ENCODE measurements at places on chromosomes 2 and 18.

DNA sequence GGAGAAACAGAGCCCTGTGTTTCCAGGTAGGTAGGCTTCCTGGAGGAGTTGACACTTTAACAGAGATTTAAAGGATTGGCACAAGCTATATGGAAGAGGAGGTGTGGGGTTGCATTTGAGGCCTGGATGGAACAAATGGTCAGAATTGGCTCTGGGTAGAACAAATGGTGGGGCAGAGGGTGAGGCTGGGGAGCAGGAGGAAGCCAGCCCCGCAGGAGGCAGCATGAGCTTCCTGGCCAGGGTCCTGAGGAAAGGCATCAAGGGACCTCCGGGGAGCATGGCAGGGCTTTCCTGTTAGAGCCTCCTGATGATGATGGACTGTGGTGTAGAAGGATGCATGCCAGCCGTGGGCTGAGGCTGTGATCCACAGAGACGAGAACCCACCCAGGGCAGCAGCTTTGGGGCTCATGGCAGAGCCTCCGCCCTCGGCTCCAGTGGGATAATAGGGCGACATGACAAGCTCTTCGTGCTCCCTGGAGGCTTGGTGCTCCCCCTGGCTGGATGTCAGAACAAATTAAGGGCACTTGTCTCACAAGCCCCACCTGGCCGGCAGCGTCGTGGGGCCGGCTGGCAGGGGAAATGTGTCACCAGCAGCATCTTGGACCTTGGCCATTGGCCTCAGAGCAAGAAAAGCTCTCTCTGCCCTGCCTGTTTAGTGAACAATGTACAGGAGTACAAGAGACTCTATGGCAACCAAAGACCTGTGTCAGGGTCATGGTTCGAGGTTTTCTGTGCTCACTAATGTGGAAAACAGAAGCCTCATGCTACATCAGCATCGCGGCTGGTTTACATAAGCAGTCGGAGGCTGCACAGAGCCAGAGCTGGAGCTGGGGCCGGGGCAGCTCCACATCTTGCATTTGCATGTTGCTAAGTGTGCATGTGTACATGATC is 153.5 kb downstream of the MYCN start:
- no peak overlapping the region for H3K4me3 ChIP-seq
- H3K27ac ChIP-seq, result no peak overlapping the region
- H3K27me3 ChIP-seq, result no peaks in the 10 kb centered on the region
- DNase-seq, result no peak

- H3K27me3 ChIP-seq, result no peaks in the 10 kb centered on the region
- no peak overlapping the region for H3K27ac ChIP-seq
- no peak overlapping the region for H3K4me3 ChIP-seq
- H3K4me1 ChIP-seq, result peaks cover 11% of the 10 kb centered on the region
- peak; percentile 70 for DNase-seq
Observed at GRCh38 chr2:68463287-68463877, 3.7 kb downstream of the FBXO48 start.

- H3K4me1 ChIP-seq, result no peaks in the 10 kb centered on the region
- DNase-seq, result no peak
- no peak overlapping the region for H3K4me3 ChIP-seq
- no peaks in the 10 kb centered on the region for H3K27me3 ChIP-seq
Observed at GRCh38 chr2:101976891-101977290, 14.9 kb upstream of the IL1R2 start.

DNA sequence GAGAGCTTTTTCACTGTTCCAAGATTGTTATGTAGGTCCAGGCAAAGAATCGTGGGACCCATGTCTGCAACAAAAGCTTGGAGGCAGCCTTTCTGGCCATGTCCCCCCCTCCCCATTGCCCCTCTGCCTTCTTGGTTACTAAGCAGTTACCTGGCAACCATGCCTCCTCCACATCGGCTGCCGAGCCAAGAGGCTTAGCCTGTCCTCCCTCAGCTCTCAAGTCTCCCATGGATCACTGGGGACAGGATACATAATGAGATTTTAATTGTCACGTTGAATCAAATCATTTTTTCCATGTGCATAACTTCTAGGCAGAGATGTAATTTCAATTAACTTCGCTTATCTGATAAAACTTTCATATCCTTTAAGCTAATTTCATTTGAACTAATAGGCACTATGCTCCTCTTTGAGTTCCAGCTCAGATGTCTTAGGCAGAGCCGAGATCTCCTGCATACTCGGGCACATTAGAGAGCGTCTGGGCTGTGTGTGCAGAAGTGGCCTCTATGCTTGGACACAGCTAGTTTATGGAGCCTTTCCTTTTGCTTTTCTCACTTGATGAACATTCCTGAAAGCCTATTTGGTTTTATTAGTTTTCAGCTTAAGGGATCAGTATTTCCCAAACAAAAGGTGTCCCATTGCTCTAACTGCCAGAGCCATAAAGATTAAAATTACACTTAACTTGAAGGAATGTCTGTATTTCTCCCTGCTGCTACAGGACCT is 80.7 kb downstream of the LYPD1 start:
- H3K27ac ChIP-seq, result no peak overlapping the region
- DNase-seq, result no peak
- H3K27me3 ChIP-seq, result no peaks in the 10 kb centered on the region

- no peak overlapping the region for H3K27ac ChIP-seq
- H3K4me3 ChIP-seq, result no peak overlapping the region
- DNase-seq, result no peak
- no peaks in the 10 kb centered on the region for H3K27me3 ChIP-seq
- H3K36me3 ChIP-seq, result no peaks in the 10 kb centered on the region
- no peaks in the 10 kb centered on the region for H3K4me1 ChIP-seq
Observed at GRCh38 chr2:227036527-227036926, 127.5 kb downstream of the COL4A4 start.

DNA sequence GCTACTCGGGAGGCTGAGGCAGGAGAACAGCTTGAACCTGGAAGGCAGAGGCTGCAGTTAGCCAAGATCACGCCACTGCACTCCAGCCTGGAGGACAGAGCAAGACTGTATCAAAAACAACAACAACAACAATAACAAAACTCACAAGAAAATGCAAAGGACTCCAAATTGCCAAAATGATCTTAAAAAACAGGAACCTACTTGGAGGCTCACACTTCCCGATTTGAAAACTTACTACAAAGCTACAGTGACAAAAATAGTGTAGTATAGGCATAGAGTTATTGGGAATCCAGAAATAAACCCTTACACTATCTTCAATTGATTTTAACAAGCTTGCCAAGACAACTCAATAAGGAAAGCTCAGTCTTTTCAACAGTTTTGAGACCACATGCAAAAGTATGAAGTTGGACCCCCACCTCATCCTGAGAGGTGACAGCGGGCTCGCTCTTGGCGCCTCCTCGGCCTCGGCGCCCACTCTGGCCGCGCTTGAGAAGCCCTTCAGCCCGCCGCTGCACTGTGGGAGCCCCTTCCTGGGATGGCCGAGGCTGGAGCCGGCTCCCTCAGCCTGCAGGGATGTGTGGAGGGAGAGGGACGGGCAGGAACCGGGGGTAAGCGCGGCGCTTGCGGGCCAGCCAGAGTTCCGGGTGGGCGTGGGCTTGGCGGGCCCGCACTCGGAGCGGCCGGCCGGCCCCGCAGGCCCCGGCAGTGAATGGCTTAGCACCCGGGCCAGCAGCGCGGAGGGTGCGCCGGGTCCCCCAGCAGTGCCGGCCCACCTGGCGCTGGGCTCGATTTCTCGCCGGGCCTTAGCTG is 18.3 kb upstream of the ACVR2A start:
- H3K27ac ChIP-seq, result no peak overlapping the region
- no peak overlapping the region for H3K4me3 ChIP-seq
- no peak for DNase-seq
- no peaks in the 10 kb centered on the region for H3K36me3 ChIP-seq

DNA sequence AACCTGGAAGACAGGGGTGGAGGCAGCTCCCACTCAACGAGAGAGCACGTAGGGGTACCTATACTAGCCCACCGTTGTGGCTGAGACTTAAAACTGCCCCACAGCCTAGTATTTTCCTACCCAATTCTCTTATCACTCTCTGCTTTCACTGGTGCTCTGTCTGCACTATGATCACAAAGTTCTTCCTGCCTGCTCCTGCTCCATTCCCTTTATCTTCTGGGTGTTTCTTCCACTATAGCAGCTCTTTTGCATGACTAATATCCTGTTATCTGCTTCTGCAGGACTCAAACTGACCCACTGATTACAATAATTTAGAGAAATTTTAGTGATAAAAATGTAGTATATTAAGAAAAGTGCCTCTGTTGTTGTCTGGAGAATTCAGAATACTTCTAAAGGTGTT is 184.8 kb downstream of the LRP1B start:
- no peaks in the 10 kb centered on the region for H3K36me3 ChIP-seq
- H3K4me3 ChIP-seq, result no peak overlapping the region
- H3K27me3 ChIP-seq, result no peaks in the 10 kb centered on the region
- no peak overlapping the region for H3K27ac ChIP-seq
- DNase-seq, result no peak

- no peak overlapping the region for H3K27ac ChIP-seq
- no peak for DNase-seq
- H3K36me3 ChIP-seq, result no peaks in the 10 kb centered on the region
- H3K4me1 ChIP-seq, result no peaks in the 10 kb centered on the region
- H3K4me3 ChIP-seq, result no peak overlapping the region
- H3K27me3 ChIP-seq, result no peaks in the 10 kb centered on the region
Observed at GRCh38 chr2:61713457-61713856, 140.4 kb downstream of the FAM161A start.

GRCh38 chr2:43185146-43185545 is 41.3 kb downstream of the ZFP36L2 start:
- H3K27ac ChIP-seq, result no peak overlapping the region
- H3K4me3 ChIP-seq, result no peak overlapping the region
- no peaks in the 10 kb centered on the region for H3K36me3 ChIP-seq
- DNase-seq, result no peak

DNA sequence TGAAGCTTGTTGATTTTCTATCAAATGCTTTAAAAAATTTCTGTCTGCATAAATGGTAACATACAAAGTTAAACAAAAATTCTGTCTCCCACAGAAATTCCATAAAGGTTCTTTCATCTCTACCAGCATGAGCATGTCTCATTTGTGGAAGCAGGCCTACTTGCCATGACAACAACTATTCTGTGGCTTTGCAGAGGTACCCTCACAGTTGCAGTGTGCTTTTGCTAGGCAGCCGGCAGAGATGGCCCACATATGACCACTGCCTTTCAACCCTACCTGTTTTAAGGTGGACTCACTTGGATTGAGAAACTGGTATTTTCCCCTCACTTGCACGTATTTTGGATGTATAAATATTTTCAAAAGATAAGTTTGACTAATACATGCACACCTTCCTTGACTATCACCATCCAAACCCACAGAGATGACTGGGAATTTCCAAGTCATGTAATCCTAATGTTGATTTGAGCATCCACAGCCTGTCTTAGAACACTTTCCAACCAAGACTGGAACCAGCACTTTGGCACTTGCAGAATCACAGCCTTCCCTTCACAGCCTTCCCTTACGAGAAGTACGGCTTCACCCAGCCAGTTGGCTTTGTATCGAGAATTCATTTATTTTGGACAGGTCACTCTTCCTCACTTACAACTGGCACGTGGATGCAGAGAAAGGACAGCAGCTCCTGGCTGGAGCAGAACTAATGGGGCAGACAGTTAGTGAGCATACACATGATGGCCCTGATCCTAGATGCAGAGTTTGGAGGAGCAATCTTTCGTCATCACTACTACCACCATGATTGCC is 9.3 kb upstream of the FHL2 start:
- no peak overlapping the region for H3K4me3 ChIP-seq
- H3K27me3 ChIP-seq, result peaks cover 2% of the 10 kb centered on the region
- peaks cover 8% of the 10 kb centered on the region for H3K4me1 ChIP-seq
- H3K36me3 ChIP-seq, result no peaks in the 10 kb centered on the region
- H3K27ac ChIP-seq, result no peak overlapping the region

DNA sequence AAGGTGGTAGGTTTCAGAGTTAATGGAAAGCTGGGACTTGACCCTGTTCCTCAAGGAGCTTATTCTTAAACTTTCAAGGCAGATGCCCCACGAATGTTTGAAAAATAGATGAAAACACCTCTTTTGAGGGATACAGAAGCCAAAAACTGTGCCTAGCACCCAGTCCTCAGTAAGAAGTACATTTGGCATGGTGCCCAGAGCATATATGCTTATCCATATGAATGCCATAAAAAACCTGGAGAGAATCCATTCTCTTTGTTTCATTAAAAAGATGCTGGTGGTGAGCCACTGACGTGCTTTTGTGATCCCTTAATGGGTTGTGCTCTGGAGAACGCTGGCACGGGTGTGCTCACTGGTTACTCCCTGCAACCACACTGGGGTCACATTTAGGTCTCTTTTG is 69.0 kb downstream of the IL1R2 start:
- peaks cover 17% of the 10 kb centered on the region for H3K4me1 ChIP-seq
- H3K4me3 ChIP-seq, result no peak overlapping the region
- no peak for DNase-seq
- no peaks in the 10 kb centered on the region for H3K36me3 ChIP-seq

DNA sequence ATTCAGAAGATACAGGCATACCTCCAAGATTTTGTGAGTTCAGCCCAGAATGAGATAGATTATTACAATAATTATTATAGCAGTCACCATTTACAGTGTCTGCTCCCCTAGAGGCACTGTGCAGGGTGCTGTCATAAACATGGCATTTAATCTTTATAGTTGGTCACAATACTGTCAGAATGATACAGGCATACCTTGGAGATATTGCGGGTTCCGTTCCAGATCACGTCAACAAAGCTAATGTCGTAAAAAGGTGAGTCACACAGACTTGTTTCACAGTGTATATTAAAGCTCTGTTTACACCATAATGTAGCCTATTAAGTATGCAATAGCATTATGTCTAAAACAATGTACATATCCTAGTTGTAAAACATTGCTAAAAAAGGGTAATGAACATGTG is 45.6 kb downstream of the ZRANB3 start:
- H3K27me3 ChIP-seq, result no peaks in the 10 kb centered on the region
- no peak for DNase-seq
- no peak overlapping the region for H3K27ac ChIP-seq
- H3K4me3 ChIP-seq, result no peak overlapping the region
- no peaks in the 10 kb centered on the region for H3K4me1 ChIP-seq
- peaks cover 4% of the 10 kb centered on the region for H3K36me3 ChIP-seq

- no peaks in the 10 kb centered on the region for H3K36me3 ChIP-seq
- no peak overlapping the region for H3K4me3 ChIP-seq
- DNase-seq, result peak; percentile 24
- H3K27me3 ChIP-seq, result no peaks in the 10 kb centered on the region
Observed at GRCh38 chr2:160940699-160941098, 219.5 kb upstream of the TANK start.

GRCh38 chr2:168622559-168622958 is 166.5 kb downstream of the CERS6 start:
- DNase-seq, result no peak
- H3K4me3 ChIP-seq, result no peak overlapping the region
- no peaks in the 10 kb centered on the region for H3K36me3 ChIP-seq
- H3K27ac ChIP-seq, result no peak overlapping the region

GRCh38 chr2:101400506-101401325 is 13.4 kb upstream of the CREG2 start:
- peaks cover 44% of the 10 kb centered on the region for H3K4me1 ChIP-seq
- H3K36me3 ChIP-seq, result no peaks in the 10 kb centered on the region
- no peak overlapping the region for H3K4me3 ChIP-seq
- H3K27ac ChIP-seq, result peak overlapping the region; percentile 64
- no peaks in the 10 kb centered on the region for H3K27me3 ChIP-seq

DNA sequence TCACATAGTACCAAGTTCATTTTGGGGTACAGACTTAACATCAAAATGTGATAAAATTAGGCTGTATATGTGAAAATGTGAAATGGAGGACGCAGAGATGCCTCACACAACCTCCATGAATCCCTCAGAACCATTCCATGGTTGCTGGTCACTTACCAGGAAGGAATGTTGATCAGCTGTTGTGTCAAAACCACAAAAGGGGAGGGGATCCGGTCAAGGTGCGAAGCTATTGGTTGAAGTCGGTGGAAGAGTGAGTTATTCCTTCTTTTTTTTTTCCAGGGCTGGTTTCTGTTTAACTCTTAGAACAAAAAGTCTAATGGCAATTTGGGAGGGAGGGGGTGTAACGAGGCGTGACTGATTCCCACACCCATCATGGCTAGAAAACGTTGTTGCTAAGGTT is 32.3 kb upstream of the REG3A start:
- DNase-seq, result no peak
- H3K36me3 ChIP-seq, result no peaks in the 10 kb centered on the region
- H3K27ac ChIP-seq, result no peak overlapping the region
- no peaks in the 10 kb centered on the region for H3K4me1 ChIP-seq
